Kidney capillary endothelial cell (primary cell): ENCODE measurements at places on chromosomes 4 and X.

DNA sequence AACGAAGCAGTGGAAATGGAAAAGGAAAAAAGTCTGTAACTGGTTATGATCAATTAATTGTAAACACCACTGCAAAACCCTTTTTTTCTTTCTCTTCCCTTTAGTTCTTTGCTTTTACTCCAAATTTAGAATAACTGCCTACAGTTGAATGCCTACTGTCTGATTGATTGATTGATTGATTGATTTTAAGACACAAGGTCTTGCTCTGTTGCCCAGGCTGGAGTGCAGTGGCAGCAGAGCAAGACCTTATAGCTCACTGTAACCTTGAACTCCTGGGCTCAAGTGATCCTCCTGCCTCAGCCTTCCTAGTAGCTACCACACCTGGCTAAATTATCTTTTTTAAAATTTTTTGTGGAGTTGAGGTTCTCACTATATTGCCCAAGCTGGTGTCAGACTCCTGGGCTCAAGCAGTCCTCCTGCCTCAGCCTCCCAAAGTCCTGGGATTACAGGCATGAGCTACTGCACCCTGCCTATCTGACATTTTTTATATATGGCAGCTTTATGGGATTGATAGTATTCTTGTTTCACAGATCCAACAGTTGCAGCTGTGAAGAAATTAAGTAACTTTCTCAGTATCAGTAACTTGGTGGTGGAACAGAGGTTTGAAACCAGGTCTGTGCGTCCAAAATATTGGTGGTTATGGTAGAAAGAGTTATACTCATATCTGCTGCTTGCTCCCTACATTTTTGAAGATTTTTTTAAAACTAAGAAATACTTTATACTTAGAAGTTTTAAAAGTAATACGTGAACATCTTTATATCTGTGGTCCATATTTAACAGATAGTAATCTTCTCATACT lies 12.4 kb downstream of the UBE2K start:
- no peak for DNase-seq

- DNase-seq = no peak
Observed at GRCh38 chrX:10831716-10832502, 211.5 kb upstream of the MID1 start.

DNA sequence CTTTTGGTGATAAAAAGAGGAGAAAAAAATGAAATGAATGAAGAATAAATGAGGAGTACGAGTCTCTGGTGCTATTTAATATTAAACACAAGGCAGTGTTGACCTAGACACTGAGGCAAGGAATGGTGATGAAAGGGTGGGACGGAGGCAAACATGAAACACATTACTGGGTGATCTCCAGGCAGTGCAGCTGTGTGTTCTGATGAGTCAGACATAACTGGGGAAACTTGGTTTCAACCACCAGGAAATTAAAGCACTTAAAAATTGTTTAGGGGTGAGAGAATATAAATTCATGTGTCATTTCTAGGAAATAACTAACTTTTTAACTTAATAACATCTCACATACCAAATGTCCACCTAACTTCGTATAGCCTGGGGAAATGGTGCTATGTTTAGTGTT lies 19.7 kb upstream of the CXCL6 start:
- no peak for DNase-seq

GRCh38 chr4:110869862-110870572 lies 247.1 kb upstream of the PITX2 start:
- no peak for DNase-seq

GRCh38 chr4:155473420-155474095 lies 96.8 kb upstream of the MAP9 start:
- DNase-seq = no peak

GRCh38 chr4:150799207-150799606 lies 215.9 kb downstream of the LRBA start:
- no peak for DNase-seq

DNA sequence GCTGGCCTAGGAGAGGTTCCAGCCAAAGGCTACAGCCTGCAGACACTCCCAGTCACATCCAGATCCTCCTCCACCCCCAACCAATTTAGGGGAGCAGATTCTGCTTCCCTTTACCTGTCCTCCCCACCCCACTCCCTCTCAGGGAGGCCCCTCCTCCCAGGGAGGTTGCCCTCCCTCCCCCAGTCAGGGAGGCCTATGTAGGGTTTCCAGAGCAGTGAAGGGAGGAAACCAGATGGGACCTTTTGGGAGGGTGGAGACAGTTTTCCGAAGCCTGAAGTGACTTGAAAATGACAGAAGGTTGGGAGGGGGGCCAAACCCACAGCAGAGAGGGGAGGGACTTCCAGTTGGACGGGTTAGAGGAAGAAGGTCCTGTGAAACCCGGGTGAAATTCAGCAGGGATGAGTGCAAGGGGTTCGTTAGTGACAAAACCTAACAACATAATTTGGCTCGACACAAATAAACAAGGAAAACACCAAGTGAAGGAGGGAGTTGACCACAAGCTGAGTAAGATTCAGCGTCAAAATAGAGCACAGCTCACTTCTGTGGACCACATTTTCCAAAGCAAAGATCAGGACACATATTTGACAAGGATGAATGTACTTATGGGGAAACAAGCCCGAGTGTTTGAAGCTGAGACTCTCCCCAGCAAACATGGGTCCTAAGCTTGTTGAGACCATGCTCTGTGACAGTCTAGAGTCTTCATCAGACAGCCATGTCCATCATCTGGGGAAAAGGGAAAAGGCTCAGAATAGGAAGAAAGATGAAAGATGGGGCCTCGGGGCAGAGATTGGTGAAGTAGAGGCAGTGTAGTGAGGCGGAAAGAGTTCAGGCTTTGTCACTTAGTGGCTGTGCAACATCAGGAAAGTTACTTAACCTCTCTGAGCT lies 46.4 kb downstream of the PRPS1 start:
- DNase-seq = no peak

DNA sequence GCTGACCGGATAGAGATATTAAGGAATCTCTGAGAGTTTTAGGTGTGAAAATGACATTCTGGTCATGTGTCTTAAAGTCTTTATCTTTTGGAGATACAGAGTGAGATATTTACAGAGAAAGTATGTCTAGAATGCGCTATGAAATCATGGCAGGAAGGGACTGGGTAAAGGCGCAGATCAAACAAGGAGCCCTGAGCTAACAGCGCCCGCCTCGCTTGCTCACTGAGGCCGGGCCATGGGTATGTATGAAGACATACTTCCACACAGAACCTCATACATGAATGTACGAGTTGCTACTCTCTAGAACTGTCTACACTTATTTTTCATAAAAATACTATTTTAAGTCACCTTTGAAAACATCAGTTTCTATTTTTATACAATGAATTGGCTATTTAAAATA lies 20.0 kb downstream of the FAM53A start:
- DNase-seq = no peak

- DNase-seq = no peak
Observed at GRCh38 chrX:3326681-3327080, 19.8 kb downstream of the MXRA5 start.
